Activated T-cell treated with anti-CD3 and anti-CD28 coated beads, Interleukin-2, amount 50 U/mL, for 4 hours (primary cell): ENCODE measurements at places on chromosomes 1 and 21.

- no peak for DNase-seq
These were observed 271.7 kb upstream of the SNX7 start for GRCh38 chr1:98389809-98390208.

DNA sequence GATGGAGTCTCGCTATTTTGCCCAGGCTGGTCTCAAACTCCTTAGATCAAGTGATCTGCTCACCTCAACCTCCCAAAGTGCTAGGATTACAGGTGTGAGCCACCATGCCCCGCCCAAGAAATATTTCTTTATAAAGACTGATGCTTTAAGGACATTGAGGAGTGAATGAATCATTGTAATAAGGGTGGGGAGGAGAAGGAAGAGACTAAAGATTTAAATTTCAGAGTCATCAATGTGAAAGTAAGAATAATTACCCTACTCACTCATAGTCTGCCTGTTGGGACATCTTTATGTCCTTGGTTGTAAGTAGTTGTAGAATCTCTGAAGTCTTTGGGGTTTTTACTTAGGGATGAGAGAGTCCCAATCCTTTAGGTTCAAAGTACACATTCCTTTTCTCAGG, 7.3 kb downstream of the KDM1A start:
- DNase-seq: no peak

GRCh38 chr1:57086154-57086553, 120.3 kb upstream of the C8B start:
- no peak for DNase-seq

DNA sequence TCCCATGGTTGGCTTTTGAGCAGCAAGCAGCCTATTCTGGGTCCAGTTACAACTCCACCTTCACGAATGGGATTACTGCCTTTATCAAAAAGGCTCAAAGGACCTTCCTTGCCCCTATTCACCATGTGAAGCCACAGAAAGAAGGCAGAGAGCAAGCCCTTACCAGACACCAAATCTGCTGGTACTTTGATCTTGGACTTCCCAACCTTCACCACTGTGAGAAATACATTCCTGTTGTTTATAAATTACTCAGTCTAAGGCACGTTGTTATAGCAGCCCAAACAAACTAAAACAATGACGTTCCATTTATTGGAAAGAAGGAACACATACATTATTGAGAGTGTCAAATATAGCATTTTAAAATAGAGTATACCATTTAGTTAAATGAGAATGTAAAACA, 1557.9 kb downstream of the PLA2G4A start:
- no peak for DNase-seq

DNA sequence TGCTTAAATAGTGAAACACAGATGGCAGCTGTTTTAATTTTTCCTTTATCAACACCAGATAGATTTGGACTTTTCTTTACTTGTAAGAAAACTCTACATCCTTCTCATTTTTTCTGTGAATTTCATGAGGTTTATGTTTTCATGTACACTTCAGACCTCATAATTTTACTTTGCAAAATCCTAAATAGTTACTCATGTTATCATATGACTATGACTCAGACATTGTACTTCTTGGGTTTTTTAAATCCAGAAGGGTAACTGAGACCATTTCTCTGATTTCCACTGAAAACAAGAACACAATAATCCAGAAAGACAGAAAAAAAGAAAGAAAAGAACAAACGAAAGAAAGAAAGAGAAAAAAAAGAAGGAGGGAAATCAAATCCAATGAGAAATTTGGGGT, 1021.6 kb downstream of the NCAM2 start:
- no peak for DNase-seq

DNA sequence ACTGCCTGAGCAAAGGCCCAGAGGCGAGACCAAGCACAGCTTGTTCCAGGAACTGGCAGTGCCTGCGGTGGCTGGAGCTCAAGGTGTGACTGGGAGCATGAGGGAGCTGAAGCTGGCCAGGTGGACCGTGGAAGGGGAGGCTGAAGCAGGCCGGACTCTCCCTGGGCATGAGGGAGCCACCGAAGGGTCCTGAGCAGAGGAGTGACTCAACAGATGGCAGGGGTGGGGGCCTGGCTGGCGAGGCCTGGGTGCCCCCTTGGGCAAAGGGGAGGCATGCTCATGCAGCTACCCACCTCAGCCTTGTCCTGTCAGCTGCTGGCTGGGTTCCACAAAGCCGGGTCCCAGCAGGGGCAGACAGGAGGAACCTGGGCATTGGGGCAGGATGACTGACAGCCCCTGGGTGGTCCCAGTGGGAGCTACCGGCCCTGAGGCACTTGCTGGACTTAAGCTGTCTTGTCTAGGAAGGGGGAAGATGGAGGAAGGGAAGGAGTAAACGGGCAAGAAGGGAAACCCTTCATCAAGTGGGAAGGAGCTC, 118.9 kb downstream of the LACTBL1 start:
- no peak for DNase-seq

DNA sequence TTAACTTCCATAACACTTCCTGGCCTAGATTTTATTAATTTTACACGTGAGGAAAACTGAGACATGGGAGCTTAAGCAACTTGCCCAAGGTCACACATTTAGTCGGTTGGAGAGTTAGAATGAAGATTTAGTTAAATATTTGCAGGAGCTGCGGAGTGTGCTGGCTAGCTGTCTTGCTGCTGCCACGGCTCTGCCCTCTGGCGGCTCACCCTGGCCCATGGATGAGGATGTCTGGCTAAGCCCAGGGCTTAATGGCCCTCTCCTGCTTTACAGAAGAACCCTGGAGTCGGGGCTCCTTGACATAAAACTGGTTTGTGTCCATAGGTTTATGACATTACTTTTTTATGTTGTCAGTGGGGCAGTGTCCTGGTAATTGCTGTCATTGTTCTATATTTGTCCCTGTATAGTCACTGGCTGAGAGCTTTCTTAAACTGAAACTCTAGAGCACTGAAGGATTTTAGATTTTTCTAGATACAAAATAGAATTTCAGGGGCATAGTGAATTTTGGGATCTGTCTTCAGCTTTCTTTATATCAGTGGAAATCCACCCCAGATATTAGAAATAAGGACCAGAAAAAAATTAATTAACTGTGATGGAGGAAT, 88.9 kb upstream of the WLS start:
- no peak for DNase-seq
